ENCODE measurements at places on chromosomes 3 and 15.

GRCh38 chr3:85321892-85322291 lies 363.1 kb downstream of the CADM2 start:
- no peak for DNase-seq

GRCh38 chr3:41417574-41417973 lies 218.3 kb downstream of the CTNNB1 start:
- no peak for DNase-seq

- no peak for DNase-seq
Measured at GRCh38 chr15:48091522-48091921, 29.3 kb upstream of the SLC24A5 start.

DNA sequence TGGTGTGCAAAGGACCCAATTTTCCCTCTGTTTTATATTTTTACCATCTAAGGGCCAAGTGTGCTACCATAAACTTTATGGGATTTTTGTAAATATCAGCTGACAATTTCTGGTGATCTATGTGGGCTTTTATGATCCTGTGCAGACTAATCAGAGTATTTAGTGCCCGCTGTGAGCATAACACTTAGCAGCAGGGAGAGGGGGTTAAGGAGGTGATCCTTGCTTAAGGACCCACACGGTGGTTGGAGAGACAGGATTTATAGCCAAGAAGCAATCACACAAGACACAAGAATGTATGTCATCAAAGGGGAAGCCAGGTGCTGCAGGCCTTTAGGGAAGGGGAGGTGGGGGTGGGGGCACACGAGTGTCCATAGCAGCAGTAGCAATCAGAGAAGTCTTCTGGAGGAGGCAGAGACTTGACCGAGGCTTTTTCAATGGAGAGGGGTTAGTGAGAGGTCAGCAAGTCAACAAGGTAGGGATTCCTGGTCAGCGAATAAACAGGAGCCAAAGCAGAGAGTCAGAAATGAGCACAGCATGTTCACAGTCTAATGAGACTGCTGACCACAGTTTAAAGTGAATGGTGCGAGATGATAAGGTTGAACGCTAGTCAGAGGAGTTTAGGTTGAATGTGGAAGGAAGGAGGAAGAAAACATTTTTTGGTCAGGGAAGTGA lies 4.5 kb upstream of the CACNA1D start:
- no peak for DNase-seq

DNA sequence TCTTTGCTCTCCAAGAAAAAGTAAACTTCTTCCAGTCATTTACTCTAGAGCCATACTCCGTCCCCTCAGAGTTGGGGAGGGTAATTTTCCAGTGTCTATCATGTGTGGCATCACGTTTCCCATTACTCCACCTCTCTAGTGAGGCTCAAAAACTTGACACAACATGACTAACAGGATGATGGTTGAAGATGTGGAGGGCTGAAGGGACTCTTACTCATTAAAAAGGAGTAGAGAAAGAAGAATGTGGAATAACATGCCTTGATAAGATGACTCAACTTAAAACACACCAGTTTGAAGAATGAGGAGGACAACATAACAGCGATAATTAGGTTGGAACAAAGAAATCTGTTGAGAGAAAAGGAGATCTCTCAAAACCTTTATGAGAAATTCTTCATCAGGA lies 894.3 kb downstream of the OTOL1 start:
- no peak for DNase-seq
